ENCODE measurements at places on chromosomes 16 and 17.

DNA sequence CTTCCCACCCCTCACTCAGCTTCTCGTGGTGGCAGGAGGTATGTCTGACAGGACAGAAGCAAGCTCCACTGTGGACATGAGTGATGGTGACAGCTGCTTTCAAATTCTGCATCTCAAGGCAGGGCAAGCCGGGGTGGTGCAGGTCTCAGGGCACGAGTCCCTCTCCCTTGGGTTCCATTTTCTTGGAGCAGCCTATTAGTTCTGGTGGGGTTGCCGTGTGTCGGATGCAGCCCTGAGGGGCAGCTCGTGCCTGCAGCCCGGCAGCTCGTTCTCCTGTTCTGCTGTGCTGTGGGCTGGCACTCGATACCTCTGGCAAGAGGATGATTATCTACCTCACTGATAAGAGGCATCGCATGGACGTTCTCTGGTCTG lies 16.5 kb upstream of the CLEC18C start:
- peak; percentile 22 for DNase-seq

GRCh38 chr17:63974594-63975192 lies 2.0 kb upstream of the SCN4A start:
- peak; percentile 59 for DNase-seq

DNA sequence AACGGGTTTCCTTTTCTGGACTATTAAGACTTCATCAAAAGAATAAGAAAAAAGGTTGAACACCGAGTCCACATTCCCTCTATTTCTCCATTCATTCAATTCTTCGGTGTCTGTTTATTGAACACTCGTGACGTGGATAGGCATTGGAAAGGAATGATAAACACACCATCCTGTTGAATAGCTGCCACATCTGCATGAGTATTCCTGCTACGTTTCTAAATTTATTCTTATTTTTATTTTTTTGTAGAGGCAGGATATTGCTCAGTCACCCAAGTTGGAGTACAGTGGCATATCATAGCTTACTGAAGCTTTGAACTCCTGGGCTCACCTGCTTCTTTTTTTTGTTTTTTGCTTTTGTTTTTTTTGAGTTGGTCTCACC lies 80.8 kb upstream of the CIBAR2 start:
- peak; percentile 45 for DNase-seq

- DNase-seq: no peak
Measured at GRCh38 chr17:68437979-68438822, 19.1 kb downstream of the WIPI1 start.

GRCh38 chr16:20348365-20349185 lies 3.9 kb downstream of the UMOD start:
- DNase-seq: no peak

DNA sequence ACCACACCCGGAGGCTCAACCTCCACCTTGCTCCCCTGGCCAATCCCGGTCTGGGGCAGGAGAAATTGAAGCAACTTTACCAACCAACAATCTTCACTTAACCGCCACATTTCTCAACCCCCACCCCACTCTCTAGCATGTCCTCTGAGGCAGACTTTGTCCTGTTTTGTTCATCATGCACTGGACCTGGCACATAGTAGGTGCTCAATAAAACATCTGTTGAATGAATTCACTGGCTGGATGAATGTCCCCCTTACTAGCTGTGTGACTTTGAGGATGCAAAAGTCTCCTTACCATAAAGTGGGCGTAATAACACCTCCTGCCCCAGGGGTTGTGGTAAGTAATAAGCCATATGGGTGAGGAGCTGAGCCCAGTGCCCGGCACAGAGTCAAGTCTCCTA lies 5.8 kb downstream of the SPPL2C start:
- DNase-seq: no peak

DNA sequence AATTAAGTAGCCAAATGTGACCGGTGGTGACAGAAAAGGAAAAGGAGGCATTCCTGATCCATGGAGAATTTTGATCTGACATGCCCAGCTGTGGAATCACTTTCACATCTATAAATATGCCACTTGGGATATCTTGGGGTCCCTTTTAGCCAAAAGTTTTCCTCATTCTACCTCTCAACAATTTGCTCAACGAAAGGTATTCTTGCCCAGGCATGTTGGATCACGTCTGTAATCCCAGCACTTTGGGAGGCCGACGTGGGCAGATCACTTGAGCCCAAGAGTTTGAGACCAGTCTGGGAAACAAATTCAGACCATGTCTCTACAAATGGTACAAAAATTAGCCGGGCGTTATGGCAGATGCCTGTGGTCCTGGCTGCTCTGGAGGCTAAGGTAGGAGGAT lies 24.3 kb downstream of the LITAF start:
- no peak for DNase-seq

DNA sequence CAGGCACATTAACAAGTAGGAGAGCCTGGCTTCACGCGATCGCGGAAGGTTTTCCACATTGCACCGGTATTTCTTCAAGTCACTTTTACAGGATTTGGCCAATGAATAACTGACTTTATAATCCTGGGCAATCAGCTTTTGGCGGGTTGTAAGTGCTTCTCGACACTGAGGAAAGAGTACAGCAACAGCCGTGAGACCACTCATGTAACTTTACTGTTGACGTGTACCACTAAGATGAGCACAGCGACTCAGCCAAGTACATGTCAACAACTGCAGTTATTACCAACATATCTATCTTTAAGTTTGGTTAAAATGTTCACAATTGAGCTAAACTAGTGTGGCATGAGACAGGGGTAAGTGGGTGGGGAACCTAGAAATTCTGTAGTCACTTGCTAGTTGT lies 71.7 kb upstream of the CLEC18B start:
- DNase-seq: no peak

DNA sequence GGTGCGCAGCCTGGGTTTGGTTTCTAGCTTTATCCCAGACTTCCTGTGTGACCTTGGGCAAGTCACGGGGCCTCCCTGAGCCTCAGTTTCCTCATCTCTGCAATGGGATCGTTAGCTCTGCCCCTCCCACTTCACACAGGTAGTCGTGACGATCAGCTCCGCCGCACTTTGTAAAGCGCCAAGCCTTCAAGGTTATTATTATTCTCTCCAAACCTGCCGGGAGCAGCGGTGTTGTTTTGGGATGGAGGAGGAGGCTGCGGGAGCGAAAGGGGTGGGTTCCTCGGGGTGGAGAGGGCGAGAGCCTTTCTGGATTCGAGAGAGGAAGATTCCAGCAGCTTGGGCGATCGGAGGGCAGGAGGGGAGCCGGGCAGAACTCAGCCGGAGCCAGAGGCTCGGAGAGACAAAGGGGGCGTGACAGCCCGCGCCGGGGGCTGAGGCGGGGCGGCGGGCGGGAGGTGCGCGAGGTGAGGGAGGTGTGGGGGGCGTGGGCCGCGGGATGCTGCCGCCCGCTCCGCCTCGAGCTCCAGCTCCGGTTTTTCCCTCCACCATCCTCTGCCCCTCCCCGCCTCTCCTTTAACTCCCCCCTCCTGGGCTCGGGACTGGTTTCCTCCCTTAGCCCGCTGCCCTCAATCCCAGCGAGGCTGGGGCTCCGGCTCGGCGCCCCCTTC lies at the start of gene EFNB3:
EFNB3 (plus strand) TSS at position 602 of the 668 bp plus-strand sequence. CDS start 397 bp downstream, outside the sequence.
- DNase-seq: peak; percentile 43

DNA sequence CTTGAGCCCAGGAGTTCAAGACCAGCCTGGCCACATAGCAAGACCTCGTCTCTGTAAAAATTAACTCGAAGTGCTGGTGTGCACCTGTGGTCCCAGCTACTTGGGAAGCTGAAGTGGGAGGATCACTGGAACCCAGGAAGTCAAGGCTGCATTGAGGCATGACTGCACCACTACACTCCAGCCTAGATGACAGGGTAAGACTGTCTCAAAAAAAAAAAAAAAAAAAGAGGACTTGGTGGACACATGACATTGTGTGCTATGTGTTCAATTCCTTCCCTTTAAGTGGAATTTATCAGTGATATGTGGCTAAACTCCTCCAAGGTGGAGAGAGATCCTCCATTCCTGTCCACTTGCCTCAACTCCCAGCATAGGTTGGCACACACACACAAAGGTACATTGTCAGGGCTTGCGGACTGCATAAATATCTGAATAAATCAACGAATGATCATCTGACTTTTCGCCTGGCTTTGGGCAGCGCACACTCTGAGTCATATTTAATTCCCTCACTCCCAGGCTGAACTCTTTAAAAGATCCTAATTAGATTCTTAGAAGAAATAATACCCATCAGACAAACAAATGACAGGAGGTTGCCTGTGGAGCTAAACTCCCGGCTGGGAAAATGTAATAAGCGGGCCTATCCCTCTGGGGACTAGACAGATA lies 25.0 kb upstream of the SYT17 start:
- no peak for DNase-seq

GRCh38 chr16:22423716-22424115 lies 49.3 kb upstream of the CDR2 start:
- DNase-seq: no peak

DNA sequence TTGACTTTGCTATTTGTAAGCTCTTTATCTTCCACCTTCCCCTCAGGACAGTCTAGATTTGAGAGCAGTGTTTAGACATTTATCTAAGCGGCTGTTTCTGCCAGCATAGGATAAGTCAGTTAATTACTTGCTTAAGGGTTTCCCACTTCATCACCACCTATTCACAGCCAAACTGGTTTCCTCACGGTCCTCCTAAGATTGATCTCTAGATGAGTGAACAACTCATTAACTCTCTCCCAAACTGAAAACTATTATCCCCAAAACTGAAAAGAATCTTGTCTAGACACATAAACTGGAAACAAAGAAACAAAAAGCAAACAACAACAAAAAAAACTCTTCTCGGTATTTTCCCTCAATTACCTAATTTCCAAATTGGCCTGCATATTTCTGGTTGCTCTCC lies 58.2 kb downstream of the SHCBP1 start:
- no peak for DNase-seq

GRCh38 chr17:65573282-65573602 lies 11.8 kb upstream of the AXIN2 start:
- DNase-seq: no peak

DNA sequence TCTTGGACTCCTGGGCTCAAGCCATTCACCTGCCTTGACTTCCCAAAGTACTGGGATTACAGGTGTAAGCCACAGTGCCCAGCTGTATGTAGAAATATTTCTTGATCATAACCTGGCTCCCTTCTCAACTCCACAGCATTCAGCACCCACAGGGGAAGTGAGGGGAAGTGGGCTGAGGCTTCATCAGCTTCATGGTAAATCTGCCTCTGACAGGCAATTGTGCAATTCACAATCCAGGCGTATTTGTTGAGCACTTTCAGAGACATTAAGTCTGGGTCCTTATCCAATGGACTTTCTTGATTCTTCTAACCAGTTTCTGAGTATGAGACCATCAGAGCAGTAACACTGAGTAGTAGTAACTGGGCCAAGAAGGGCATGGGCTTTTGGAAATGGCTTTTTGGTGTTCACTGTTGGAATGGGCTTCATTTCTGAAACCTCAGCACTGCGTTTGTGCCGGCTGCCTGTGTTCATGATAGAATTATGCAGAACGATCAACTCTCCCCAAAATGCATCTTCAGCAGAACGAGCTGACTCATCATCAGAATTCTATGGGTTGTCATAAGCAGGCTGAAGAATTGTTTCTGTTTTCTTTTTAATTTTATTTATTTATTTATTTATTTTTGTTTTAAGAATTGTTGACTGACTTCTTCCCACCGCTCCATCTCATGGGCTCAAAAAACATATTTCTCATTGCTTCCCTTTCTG lies 28.9 kb downstream of the FAM20A start:
- DNase-seq: no peak

- peak; percentile 18 for DNase-seq
Measured at GRCh38 chr17:43092901-43093300, 32.3 kb downstream of the BRCA1 start.

GRCh38 chr17:60640503-60640902 lies 37.1 kb upstream of the BCAS3 start:
- DNase-seq: no peak

- DNase-seq: peak; percentile 9
Measured at GRCh38 chr16:24568392-24568791, 29.0 kb downstream of the RBBP6 start.

DNA sequence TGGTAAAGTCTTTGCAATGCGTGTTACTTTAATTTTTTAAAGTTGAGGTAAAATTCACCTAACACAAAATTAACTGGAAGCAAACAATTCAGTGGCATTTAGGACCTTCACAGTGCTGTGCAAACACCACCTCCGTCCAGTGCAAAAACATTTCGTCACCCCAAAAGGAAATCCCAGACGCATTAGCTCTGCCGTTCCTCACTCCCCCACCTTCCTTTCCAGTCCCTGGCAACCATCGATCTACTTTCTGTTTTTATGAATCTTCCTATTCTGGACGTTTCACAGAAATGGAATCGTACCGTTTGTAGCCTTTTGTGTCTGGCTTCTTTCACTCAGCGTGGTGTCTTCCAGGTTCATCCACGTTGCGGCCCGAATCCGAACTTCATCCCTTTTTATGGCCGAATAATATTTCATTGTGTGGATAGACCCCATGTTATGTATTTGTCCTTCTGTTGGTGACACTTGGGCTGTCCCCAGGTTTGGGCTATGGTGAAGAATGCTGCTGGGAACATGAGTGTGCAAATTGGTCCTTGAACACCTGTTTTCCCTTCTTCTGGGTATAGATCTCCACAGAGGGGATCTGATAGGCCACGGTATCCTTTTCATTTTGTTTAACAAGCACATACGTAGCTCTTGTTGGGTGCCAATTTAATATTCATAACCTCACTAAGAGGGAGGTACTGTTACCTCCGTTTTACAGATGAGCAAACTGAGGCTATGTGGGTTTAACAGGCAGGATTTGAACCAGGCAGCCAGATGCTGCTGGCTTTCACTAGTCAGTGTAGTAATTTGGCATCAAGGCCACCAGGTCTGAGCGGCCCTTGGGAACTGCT lies 232.0 kb upstream of the GSE1 start:
- no peak for DNase-seq

Data from AG20443 (cell line).